ENCODE measurements at places on chromosomes 6 and 20. TPM values are rescaled to one million over a fixed set of nuclear protein-coding genes. Genes with fewer than 3 reads are reported as not detected.

VSTM2L gene
- polyA plus RNA-seq, result 23.6 TPM

YWHAB gene
- polyA plus RNA-seq, result 446 TPM

CFAP61 gene
- 12.1 TPM for polyA plus RNA-seq

RIN2 gene
- polyA plus RNA-seq, result 5.1 TPM

Data from Purkinje cell (primary cell).